Astrocyte (in vitro differentiated cells and primary cell): ENCODE measurements at places on chromosomes 16 and 17. TPM values are rescaled to one million over a fixed set of nuclear protein-coding genes. Genes with fewer than 3 reads are reported as not detected.

Gene AOC2
- total RNA-seq: 4.1 and 5.0 TPM in 2 replicates

Gene ITGA2B
- 0.31 and 0.68 TPM in 2 replicates for total RNA-seq

DNA sequence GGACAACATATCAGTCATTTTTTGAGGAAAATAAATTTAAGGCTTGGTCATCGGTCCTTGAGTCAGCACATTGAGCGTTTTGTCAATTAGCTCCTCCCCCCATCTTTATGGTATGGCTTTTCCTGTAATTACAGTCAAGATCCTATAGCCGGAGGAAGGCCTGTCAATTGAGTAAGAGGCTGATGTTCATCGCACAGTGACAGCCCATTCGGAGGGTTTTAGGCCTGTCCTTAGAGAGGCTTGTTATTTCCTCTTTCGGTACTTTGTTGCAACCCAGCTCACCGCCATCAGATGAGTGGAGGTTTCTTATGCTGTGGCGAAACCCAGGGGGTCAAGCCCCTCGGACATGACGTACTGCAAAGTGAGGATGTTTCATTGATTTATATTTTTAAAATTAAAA is 395.2 kb downstream of the WWOX start:
- no peak for DNase-seq

- peak; percentile 52 for DNase-seq
Measured at GRCh38 chr16:34078691-34079090, 619.3 kb downstream of the TP53TG3F start.

DNA sequence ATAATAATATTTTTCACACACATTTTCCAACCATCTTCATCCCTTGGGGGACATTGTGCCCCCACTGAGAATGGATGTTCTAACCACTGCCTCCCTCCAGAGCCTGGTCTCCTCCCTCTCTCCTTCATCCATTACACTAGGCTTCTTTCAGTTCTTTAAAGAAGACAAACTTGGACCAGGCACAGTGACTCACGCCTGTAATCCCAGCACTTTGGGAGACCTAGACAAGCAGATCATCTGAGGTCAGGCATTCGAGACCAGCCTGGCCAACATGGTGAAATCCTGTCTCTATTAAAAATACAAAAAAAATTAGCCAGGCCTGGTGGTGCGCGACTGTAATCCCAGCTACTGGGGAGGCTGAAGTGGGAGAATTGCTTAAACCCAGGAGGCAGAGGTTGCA is 6.5 kb downstream of the ALOX15 start:
- DNase-seq: no peak

DNA sequence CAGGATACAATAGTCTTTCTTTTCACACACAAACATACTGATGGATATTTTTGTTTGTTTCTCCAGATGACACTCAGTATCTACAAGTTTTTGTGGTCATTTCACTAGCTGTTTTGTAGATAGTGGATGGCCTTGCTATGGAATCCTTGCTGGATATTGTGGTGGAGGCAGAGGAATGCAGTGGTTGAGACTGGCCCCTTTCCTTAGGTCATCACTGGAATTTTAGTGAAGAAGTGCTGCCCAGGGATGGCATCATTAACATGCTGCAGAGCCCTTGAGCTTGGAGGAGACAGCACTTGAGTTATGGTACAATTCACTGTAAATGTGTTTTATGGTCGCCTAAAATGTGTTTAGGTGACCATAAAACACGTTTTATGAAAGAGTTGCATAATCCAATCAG is 455.9 kb upstream of the HSBP1 start:
- peak; percentile 59 for DNase-seq

GRCh38 chr17:57987581-57988300 is at the start of gene VEZF1:
VEZF1 (minus strand) TSS chr17:57988254; CDS start chr17:57988111, 143 bp downstream.
- DNase-seq: peak; percentile 39

DNA sequence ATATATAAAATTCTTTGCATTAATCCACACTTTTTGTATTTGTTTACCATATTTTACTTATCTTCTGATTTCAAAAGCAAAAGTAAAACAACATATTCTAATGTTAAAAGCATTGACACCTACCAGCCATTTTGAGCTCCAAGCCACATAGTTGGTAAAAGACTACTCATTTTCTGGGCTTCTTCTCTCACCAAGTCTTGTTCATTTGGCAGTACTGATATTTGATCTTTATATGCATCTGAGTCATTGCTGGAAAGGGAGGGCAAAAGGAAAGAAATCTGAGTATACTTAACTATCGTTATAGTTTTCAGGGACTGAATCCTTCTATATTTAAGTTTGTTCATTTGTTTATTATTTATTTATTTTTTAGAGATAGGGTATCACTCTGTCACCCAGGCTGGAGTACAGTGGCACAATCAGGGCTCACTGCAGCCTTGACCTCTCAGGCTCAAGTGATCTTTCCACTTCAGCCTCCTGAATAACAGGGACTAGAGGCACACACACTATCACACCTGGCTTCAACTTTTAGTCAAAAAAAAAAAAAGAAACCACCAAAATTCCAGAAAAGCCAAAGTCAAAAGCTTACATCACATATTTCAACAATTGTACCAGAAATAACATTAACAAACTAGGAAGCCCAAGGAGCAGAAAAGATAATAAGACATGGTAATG is 121.0 kb upstream of the TOB1 start:
- DNase-seq: peak; percentile 64
